ENCODE measurements at places on chromosomes 2 and 18.

GRCh38 chr2:30663321-30663720 lies 143.9 kb downstream of the CAPN13 start:
- no peak for DNase-seq

DNA sequence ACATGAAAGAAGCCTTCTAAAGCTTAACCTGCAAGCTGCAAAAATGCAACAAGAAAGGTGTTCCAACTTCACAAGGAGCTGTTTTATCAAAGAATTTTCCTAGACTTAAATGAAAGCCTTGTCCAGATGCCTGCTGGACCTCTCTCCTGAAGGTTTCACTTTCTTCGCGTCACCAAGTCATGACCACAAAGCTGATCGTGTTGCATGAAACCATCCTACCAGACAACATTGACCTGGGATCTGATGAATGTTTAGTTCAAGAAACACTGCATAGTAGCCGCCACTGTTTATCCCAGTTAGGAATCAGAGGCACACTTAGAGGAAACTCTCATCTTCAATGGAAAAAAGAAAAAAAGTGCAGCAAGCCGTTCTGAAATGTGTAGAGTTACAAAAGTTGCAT lies 26.9 kb downstream of the PAX3 start:
- DNase-seq = no peak

DNA sequence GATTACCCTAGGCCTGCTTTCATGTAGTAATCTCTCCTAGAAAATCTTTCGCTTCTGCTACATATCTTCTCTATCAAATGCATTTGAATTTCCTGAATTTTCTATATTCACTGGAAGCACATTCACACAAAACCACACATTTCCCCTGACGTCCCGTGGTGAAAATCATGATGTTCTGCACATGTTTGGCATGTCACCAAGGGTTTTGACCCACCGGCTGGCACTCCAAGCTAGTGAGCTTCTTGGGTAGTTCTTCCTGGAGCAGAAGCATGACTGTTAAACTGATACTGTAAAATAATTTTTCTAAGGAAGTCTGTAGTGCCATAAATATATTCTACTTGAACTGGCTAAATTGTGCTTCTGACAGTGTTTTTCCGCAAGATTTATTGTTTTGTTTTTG lies 510.1 kb upstream of the SLC8A1 start:
- no peak for DNase-seq

DNA sequence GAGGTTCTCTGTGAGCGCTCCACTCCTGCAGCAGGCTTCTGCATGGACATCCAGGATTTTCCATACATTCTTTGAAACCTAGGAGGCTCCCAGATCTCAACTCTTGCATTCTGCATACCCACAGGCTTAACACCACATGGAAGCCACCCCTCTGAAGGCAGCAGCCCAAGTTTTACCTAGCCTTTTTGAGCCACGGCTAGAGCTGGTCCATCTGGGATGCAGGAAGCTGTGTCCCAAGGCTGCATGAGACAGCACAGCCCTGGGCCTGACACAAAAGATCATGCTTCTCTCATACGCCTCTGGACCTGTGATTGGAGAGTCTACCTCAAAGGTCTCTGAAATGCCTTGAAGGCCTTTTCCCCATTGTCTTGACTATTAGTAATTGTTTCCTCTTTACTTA lies 53.6 kb upstream of the RPRM start:
- no peak for DNase-seq

GRCh38 chr18:79884294-79884962 lies 67.0 kb downstream of the SLC66A2 start:
- no peak for DNase-seq

GRCh38 chr2:38747007-38747424 lies 4.1 kb downstream of the SRSF7 start:
- DNase-seq = no peak

GRCh38 chr18:11658019-11658418 lies 31.0 kb upstream of the GNAL start:
- no peak for DNase-seq

GRCh38 chr18:13003466-13003896 lies 12.3 kb downstream of the CEP192 start:
- no peak for DNase-seq

DNA sequence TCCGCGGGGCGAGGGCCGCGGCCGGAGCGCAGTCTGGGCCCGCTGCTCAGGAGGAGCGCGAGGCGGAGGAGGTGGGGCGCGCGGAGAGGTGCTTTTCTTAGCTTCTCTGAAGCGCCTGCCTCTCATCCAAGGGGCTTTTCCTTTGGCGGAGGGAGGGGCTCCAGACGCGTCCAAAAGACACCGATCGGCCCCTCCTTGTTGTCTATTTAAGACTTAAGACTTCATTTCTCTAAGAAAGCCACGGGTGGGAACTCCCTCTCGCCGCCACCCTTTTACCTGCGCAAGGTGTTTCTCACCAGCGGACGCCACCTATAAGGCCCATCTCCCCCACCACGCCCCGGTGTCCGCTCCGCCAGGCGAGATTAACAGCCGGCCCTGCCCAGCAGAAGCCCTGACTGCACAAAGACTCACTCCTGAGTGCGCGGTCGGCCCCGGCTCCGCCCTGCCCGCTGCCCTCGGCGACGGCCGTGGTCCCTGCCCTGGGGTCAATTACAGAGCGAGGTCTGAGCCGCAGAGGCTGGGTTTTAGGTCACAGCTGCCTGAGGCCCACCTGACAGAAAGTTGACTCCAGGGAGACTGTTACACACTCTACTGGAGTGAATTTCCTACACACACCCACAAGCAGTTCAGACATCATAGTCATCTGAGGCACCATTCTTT lies at the start of gene DSC2:
TSS of gene DSC2 (minus strand) at position 397 of the 660 bp plus-strand sequence. CDS start 450 bp downstream, outside the sequence.
- no peak for DNase-seq

- no peak for DNase-seq
These were observed 8.8 kb upstream of the EIF2AK3 start for GRCh38 chr2:88636026-88636425.

GRCh38 chr2:17594533-17595401 lies 54.3 kb downstream of the VSNL1 start:
- no peak for DNase-seq

- no peak for DNase-seq
These were observed 558.8 kb upstream of the PIK3C3 start for GRCh38 chr18:41396211-41396610.

- no peak for DNase-seq
These were observed 233.5 kb upstream of the ATP5MC3 start for GRCh38 chr2:175414882-175415487.

DNA sequence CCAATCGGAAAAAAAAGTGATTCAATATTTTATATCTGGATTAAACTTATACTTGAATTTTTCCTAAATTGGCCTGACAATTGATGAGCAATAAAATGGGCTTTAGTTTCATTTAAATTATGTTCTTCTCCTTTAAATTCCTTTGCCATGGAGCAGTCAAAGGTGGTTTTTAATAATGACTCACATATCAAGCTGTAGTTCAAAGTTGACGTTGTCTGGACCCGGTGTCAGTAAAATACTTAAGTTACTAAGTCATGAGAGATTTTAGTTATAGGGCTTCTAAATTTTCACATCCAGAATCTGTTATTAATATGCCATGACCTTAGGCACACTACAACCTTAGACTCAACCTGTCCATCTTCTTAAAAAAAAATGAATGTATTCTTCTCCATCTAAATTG lies 62.5 kb downstream of the CDH2 start:
- no peak for DNase-seq

DNA sequence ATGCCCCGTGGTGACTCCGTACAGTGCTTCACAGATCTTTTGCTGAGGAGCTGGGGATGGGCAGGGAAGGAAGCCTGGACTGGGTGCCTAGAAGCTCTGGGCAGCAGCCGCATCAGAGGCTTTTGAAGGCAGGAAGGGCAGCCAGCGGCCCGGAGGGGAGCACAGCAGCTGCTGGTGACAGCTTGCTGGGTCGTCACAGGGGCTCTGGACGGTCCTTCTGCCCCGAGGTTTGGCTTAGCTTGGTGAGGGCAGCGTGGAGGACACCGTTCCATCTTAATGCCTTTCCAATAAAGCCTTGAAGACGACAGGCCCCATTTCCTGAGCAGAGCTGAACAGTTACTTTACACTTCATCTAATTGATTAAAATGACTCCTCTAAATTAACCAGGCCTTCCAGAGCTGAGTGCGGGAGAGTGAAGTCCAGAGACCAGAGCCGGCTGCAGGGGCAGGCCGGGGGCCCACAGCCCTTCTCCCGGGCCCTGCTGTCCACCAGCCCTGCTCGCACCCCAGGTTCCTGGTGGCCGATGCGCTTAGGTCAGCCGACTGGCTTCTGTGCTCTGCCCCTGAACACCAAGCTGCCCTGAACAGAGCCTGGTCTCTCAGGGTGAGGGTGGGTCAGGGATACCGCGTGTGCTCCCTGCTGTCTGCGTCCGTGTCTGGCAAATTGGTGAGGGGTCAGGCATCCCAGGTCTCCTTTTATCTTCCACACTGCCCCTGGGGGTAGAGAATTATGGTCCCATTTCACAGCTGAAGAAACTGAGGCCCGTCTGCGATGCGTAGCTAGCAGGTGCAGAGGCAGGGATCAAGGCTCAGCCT lies 43.5 kb downstream of the RRM2 start:
- DNase-seq = no peak

DNA sequence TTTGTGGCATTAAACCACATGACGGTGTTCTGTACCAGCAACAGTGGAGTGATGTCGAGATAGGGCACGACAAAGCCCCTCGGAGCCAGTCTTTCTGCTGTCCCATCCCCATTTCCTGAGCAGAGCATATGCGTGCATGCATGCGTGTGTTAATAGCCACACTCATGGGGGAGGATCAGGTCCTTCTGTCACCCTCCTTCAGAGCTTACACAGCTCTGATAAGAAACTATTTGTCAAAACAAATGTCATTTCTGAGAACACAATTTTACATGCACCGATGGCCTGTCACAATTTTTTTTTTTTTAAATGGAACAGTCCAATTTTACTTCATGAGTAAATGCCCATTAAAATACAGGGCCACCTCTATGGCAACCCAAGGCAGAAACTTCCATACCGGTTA lies 95.9 kb upstream of the ZBTB14 start:
- no peak for DNase-seq

DNA sequence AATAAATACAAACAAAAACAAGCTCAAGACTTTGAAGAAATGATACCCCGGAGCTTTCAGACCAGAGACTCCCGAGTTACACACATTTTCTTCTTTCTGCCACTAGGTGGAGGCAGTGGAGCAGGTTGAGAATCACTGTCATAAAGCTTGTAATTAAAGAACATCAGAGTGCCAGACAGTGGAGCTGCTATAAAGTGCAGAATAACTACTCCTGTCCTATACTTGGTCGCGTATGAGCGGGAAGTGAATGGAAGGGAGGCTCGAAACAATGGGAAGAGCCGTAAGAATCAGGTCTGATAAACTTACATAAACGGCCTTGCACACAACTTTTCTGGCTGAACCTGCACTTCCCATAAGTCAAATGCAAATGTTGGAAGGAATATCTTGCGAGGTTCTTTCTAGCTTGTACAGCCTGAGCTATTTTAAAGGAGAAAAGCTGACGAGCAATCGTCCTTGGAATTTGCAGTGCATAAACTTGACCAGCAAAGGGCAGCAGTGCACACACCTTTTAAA lies 189.0 kb downstream of the RPIA start:
- no peak for DNase-seq

- DNase-seq = no peak
These were observed 934.5 kb downstream of the CNTNAP5 start for GRCh38 chr2:124959581-124959980.

- DNase-seq = no peak
These were observed 9.8 kb upstream of the ERBB4 start for GRCh38 chr2:212548455-212548819.

GRCh38 chr2:140916410-140916809 lies 1214.4 kb downstream of the LRP1B start:
- DNase-seq = no peak

- DNase-seq = no peak
These were observed 96.7 kb downstream of the DGKD start for GRCh38 chr2:233450864-233451575.

DNA sequence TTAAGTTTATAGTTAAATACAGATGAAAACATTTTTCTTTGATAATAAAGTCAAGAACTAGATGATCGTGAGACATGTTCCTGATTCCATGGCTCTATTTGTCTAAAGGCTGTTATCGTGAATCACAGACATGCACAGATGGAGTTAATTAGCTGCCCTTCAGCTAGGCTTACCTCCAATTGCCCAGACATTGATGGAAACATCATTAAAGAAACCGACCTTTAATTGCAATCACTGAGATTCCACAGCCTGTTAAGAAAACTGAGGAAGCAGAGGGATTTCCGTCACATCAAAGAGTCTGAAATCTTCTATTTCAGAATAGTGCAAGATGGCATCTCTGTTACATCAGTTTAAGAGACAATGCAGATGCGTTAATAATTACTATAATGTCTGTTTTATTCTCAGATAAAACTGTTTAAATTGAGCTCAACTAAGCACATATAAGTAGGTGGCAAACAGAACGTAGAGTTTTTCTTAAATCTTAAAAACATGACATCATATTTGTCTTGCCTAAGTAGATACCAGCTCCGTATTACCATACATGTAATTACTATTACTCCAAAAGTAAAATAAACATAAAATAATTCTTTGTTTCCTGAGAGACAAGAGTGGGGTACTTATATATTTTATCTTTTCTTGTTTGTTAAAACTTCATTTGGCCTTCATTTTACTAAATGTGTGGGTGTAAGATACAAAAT lies 23.9 kb upstream of the CRACDL start:
- DNase-seq = no peak

GRCh38 chr2:65232636-65233035 lies 5.0 kb downstream of the ACTR2 start:
- no peak for DNase-seq

- no peak for DNase-seq
These were observed 110.7 kb downstream of the COPS8 start for GRCh38 chr2:237196409-237196808.

- no peak for DNase-seq
These were observed 250.0 kb upstream of the SLC39A10 start for GRCh38 chr2:195406886-195407603.

DNA sequence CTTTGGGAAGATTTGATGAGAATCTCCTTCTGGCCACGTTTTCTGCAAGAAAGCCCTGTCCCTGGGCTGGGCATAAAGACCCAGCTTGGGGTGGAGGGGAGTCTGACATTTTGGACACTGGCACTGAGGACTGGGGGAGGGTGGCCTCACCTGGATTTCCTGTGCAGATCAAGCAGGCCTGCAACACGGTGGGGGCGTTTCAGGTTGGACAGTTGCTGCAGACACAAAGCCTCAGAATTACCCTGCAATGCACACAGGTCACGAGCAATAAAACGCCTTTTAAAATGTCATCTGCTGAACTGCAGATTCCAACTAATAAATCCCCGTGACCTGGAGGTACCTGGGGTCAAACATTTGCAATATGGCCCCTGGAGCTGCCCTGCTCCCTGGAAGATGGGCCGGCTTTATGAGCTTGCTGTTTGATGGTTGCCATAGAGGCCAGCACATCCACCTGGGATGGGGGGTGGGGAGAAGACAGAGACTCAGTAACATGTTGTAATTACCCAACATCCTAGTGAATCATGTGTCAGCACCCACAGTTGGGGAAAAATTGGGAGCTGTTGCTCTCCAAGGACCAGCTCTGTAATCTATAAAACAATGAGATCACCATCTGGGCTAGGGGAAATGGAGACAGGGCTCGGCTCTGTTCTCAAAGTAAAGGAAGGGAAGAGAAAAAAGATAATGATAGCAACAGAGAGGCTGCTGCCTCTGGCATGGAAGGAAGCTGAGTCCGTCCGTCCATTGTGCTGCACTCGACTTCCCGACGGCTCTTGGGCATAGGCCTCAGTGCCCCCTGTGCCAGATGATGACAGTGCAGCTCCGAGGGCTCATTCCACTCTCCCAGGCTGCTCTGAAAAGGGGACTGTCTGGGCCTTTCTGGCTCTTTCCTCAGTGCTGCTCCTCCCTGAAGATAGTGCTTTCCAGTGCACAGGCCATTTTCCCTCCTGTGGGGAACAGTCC lies 340.3 kb downstream of the CYRIA start:
- DNase-seq = no peak

- DNase-seq = no peak
These were observed 74.8 kb downstream of the B3GNT2 start for GRCh38 chr2:62270728-62271127.

All from stimulated activated CD4-positive, alpha-beta T cell treated with anti-CD3 and anti-CD28 coated beads, Interleukin-4, amount 100 ng/mL, for 1 hour (primary cell).